ENCODE measurements at places on chromosomes 11 and 22.

- no peak for DNase-seq
Observed at GRCh38 chr11:6371825-6372224, 18.4 kb upstream of the SMPD1 start.

- no peak for DNase-seq
Observed at GRCh38 chr22:49188591-49188990, 639.1 kb downstream of the BRD1 start.

- DNase-seq = no peak
Observed at GRCh38 chr22:29300807-29301601, 5.4 kb upstream of the GAS2L1 start.

DNA sequence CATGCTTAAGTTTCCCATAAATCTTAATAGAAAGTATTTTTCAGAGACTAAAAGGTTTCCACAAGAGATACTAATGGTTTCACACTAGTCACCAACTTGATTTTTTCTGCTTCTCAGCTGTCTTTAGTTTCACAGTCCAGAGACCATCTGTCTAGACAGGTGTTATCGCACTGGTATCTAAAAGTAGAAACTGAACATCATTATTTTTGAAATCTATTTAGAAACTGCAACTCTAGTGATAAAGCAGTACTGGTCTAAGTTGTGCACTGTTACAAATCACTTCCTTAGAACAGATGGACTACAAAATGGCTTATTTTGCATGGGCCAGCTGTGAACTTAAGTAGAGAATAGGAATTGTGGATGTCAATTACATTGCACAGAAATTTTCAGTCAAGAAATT lies 78.0 kb downstream of the CNTN5 start:
- DNase-seq = no peak

- DNase-seq = no peak
Observed at GRCh38 chr11:111537336-111537860, 3.1 kb upstream of the LAYN start.

DNA sequence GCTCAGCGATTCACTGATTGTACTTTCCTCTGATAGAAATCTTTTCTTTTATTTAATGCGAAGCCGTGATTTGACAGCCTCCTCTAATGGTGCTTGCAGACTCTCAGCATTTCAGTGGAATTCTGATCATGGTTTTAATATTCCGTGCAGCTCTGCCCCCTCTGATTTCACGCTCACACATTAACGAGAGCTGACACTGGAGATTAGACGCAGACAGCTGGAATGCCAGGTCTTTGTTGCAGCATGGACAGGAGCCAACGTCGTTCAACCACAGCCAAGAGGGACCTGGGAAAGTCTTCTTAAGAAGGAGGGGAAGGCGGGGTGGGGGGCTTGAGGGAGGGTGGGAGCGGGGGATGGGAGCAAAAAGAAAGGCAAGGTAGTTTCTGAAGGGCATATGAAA lies 186.4 kb downstream of the BLID start:
- no peak for DNase-seq

DNA sequence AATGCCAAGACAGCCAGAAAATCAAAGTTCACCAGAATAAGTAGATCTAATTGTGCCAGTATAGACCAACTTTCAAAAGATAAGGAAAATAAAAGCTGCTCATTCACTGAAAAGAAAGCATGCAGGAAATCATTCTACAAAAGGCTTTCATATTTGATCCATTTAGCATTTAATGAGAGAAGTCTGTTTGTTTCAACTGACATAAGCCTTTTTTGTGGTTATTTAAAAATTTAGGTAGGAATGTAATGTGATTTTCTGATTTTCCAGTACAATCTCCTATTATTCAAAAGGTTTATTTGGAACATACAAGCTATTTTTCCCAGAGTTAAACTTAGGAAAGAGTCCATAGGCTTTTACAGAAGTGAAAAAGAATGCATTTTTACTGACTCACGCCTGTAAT lies 92.7 kb downstream of the SBF2 start:
- DNase-seq = no peak

GRCh38 chr11:5265832-5266231 lies 3.9 kb downstream of the HBE1 start:
- no peak for DNase-seq

DNA sequence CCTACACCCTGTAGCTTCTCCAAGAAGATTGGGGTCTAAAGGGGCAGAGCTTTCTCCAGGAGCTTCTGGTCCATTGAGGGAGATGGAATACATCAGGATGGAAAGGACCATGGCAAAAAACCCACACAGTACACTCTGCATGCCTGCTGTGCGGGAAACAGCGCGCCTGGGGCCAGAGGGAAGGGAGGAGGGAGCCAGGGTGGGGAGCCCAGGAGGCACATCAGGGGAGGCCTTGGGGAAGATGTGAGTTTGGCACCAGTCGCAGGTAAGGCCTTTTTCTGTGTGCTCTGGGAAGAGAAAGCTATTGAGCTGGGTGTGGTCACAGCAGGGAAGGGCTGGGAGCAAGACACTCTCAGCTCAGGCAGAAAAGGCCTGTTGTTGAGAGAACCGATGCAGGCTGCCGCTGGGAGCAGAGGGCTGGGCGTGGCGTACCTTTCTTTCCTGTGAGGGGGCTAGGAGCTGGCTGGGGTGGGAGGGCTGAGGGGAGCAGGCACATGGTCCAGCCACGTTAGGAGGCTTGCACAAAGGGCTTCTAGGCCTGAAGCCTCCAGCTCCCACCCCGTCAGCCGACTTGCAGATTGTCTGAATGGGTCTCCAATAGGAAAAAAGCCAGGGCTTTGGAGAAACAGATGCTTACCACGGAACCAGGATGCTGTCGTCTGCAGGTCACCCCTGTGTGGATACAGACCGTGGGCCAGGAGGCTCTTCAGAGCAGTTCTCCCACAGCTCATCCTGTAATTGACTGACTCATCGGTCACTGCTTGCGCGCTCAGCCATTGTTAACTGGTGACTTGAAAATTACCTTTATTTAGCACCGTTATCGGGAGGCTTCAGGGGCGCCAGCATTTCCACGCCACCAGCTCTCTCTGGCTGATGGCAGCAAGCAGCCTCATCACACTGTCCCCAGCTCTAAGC lies 237.3 kb downstream of the ST3GAL4 start:
- DNase-seq = no peak

- DNase-seq = no peak
Observed at GRCh38 chr11:111236383-111236782, 9.1 kb upstream of the POU2AF2 start.

DNA sequence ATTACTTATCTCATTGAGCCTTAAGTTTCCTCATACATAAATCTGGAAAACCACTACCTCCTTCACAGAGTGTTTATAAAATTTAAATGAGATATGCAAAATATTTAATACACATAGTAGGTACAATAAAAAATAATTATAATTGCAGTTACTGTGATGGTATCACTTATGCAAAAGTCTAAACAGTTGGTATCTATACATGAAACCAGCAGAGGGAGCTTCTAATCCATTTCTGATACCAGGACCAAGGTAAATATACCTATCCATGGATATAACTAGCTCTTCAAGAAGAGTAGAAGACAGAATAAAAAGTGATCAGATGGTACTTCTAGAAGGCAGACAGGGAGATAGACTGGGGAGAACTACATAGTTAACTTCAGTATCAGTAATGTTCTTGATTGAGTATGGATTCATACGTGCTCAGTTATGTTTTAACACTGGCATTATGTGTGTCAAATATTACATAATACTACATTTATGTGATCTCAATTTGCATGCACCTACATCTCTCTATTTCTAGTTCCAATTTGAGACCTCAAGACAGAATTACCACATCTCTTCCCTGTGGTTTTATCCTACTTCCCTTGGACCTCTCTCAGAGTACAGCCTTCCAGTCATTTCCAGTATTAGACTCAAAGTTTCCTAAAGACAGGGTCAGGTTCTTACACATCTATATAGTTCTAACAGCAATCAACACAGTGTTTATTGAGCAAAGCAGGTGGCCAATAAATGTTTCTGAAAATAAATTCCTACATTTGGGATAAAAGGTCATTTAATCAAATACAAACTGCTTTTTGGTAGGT lies 13.7 kb upstream of the TSG101 start:
- no peak for DNase-seq

DNA sequence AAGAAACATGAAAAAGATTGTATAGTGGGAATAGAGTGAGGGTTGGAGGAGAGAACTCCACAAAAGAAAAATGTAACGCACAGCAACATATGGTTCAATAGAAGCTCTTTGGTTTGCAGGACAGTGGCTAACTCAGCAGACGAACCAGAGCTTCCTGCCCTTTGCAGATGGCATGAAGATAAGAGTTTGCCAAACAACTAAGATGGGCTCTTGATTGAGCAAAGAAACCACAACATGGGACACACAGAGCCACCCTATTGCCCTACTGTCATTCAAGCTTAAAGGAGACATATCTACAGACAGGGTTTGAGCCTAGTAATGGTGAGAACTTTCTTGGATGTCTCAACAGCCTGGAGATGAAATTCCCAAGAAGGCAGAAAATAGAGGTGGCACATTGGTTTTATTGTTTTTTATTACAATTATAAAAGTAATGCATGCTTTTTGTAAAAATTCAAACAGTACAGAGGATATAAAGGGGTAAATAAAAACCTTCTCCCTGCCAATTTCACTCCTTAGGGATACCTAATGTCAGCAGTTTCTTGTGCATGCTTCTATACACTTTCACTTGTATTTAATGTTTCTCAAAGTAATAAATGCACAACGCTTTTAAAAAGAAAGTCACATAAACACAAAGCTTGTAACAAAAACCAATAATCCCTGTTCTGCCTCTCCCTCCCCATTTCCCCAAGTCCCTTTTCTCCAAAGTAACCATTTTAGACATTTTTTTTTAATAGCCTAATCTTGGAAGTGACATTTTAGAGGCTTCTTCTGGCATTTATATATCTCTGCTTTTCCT lies 63.7 kb downstream of the COPB1 start:
- DNase-seq = no peak

GRCh38 chr11:132158696-132159095 lies 788.3 kb downstream of the NTM start:
- DNase-seq = no peak

GRCh38 chr11:84887055-84887629 lies 740.0 kb downstream of the DLG2 start:
- no peak for DNase-seq

- no peak for DNase-seq
Observed at GRCh38 chr11:124384399-124384798, at the start of gene OR8B2. Gene OR8B2 (minus strand): TSS chr11:124384499. CDS start chr11:124383343, 1,156 bp downstream.

DNA sequence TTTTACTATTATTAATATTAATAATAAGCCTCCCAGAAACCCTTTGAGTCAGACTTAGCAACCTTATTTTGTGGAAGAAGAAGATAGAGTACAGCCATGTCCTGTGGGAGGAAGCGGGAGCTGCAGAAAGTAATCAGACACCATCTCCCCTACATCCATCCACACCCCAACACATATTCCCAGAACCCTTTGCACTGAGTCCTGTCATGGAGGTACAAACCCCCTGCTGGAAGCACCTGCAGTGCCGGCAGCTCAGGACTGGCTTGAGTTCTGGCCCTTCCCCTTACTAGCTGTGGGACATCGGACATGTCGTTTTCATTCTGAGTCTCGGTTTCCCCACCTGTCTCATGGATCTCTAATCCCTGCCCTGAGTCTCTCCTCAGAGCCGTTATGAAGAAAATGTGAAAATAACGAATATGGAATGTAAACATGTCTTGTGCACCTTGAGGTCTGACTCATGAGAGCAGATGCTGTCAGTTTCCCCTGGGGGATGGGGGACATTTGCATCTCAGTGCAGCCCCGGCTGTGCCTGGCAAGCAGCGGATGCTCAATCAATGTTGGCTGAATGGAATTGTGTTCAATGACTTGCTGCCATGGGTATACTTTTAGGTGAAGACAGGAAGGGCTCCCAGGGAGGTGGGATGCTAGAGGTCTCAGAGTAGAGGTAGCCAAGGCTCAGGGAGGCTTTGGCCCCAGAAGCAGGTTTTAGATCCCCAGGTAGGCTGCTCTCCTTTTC lies 45.4 kb downstream of the TP53I11 start:
- DNase-seq = no peak

GRCh38 chr11:31649129-31649966 lies 139.8 kb downstream of the ELP4 start:
- DNase-seq = no peak

DNA sequence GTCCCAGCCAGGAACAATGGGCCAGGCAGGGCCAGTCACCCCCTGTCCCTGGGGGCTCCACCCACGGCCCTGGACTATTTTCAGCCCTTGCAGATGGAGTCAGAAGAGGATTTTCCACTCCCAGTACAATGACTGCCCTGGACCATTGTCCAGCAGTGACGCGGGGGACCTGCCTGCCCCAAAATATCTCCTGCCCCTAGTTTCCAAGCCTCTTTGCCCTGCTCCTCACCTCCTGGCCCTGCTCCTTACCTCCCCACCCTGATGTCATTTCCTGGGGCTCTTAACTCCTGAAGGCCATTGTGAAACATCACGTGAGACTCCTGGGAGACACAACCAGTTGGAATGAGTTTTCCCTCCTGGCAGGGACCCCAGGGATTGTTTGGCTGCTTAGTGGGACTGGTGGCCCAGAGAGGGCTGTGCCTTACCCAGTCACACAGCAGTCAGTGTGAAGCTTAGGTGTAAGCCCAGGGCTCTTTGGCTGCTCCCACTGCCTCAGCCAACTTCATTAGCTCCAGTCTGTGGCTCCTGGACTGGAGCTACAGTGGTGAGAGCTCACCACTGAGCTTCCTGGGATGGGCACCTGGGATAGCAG lies 22.2 kb downstream of the P2RY2 start:
- DNase-seq = no peak

- no peak for DNase-seq
Observed at GRCh38 chr11:60118338-60118737, 29.9 kb downstream of the MS4A2 start.

DNA sequence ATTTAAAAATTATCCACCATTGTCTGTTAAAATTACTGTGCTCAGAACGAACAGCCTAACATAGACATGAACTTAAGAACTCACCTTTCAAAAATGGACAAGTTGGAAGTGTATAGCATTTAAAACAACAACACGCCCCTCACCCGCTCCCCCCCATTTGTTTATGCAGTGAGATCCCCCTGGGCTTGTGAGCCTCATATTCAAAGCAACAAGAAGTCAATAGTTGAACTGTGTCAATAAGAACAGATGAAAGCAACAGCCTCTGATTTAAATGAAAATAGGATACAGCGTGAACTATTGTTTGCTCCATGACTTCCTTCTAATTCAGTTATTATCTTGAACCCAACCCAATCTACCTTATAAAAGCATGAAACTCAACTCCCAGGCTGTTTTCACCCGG lies 314.2 kb downstream of the BLID start:
- DNase-seq = no peak

- no peak for DNase-seq
Observed at GRCh38 chr11:110380836-110381622, 48.7 kb upstream of the FDX1 start.

DNA sequence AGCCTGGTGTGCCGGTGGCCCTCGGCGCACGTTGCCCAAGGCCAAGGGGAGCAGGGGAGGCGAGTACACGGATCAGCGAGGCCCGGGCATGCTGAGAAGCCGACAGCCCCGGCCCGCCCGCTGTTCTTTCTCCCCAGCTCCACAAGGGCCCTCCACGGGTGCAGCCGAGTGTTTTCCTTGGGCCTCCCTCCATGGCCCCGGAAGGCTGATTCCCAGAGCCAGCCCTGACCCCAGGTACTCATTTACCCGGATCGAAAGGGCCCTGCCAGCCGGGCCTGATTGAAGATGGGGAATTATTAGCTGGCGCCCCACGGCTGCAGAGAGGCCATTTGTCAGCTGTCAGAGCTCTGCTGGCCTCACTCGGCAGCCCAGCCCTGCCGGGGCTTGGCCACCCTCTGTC lies 53.1 kb downstream of the WNT7B start:
- no peak for DNase-seq

GRCh38 chr11:107040433-107041087 lies 22.3 kb upstream of the GUCY1A2 start:
- no peak for DNase-seq

GRCh38 chr22:46240907-46241306 lies 9.2 kb downstream of the CDPF1 start:
- no peak for DNase-seq

Measured in thymus (tissue), 14 donors.